ENCODE measurements at places on chromosomes 2 and 18. TPM values are rescaled to one million over a fixed set of nuclear protein-coding genes. Genes with fewer than 3 reads are reported as not detected.

GRCh38 chr2:179966778-179967394 is 40.2 kb downstream of the CWC22 start:
- DNase-seq, result no peak

DNA sequence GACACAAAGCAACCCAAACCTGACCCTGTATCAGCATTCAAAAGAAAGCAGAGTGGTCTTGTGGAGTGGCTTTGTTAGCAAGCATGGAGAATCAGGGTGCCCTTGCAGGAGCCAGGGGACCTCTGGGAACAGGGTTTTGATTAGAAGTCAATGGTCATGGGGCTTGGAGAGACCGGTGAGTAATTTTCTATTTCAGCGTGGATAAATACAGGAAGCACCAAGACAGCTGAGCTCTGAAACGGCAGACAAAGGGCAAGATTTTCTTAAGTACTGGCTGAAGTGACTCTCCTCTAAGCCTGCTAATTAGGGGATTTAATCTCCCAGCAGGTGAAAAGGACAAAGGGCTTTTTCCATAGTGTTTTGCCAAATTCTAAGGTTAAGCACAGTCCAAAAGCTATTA is 78.0 kb upstream of the GAREM1 start:
- DNase-seq, result no peak

- no peak for DNase-seq
Observed at GRCh38 chr2:75309596-75310463, 110.5 kb upstream of the TACR1 start.

DNA sequence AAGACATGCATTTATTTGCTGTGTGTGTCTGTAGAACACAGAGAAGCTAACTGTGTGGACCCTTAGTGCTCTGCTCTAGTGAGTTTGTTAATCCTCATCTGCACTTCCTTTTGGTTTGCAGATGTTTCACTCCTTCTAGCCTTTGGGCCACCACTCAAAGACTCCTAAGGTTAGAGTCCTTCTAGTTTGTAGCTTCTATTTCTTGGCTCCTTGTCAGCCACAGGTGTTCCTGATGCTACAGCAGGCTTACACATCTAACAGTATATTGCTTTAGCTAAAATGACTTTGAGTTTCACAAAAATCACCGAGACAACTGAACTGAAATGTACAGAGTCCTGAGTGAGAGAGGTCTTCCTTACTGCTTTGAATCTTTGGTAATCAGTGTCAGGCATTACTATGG is 551.4 kb downstream of the NRXN1 start:
- no peak for DNase-seq

DNA sequence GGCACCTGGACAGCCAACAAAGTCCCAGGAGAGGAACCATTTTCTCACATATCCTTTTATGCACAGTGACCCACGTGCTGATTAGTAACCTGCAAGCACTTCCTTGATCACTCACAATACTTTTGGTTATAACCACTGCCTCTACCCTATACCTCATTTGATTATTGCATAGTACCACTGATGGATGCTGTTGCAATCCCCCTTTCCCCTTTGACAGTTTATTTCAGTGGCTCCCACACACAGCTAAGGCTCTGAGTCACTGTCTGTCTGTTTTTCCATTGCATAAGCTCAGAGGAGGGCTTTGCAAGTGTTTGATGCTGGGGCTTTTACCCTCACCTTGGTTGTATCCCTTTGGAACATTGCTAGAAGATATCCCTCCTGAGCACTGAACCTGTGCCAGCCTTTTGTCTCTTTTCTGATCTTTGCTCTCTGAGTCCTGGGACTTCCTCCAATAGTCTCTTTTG is 101.7 kb upstream of the RBBP8 start:
- no peak for DNase-seq

FABP1 gene
- total RNA-seq, result not detected

EVA1A gene
- total RNA-seq, result 6.9 TPM

ABCB6 gene
- 28.7 TPM for total RNA-seq

PTPN18 gene
- 11.0 TPM for total RNA-seq

Data from muscle of leg (tissue), 16 donors.